ENCODE measurements at places on chromosomes 13 and 19.

- DNase-seq: peak; percentile 35
Observed at GRCh38 chr19:12952488-12953137, 4.4 kb downstream of the GADD45GIP1 start.

GRCh38 chr13:30362869-30363268, 55.5 kb upstream of the KATNAL1 start:
- DNase-seq: peak; percentile 10

GRCh38 chr19:7251494-7251893, 42.7 kb downstream of the INSR start:
- no peak for DNase-seq

DNA sequence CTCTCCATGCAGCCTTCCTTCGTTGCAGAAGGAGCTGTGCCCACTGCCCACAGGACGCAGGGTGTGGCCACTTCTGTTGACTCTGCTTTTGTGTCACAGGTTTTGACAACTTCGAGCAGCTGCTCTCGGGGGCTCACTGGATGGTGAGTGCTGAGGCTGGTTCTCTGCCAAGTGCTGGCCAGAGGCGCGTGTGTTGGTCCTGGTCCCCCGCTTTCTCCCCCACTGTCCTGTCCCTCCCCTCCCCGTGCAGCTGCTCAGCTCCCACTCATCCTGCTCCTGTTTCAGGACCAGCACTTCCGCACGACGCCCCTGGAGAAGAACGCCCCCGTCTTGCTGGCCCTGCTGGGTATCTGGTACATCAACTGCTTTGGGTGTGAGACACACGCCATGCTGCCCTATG, 10.6 kb upstream of the PDCD2L start:
- DNase-seq: no peak

- no peak for DNase-seq
Observed at GRCh38 chr13:61383111-61383510, 32.5 kb downstream of the PCDH20 start.

DNA sequence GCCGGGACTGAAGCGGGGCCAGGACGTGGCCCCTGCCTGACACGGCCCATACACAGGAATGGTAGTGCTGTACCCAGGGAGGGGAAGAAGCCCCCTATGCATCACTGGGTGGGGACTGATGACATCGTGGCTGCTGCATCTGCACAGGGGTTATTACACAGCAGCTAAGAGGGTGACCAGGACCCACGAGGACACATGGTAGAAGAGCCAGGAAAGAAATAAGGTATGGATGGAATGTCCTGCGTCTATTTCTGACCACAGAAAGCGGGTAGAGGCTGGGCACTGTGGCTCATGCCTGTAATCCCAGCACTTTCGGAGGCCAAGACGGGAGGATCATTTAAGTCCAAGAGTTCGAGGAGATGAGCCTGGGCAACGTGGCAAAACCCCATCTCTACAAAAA, 24.1 kb downstream of the DCAF15 start:
- no peak for DNase-seq

GRCh38 chr13:25738342-25739196, 313.2 kb downstream of the SHISA2 start:
- no peak for DNase-seq

GRCh38 chr19:19053508-19054314, 10.1 kb upstream of the SLC25A42 start:
- DNase-seq: peak; percentile 65

DNA sequence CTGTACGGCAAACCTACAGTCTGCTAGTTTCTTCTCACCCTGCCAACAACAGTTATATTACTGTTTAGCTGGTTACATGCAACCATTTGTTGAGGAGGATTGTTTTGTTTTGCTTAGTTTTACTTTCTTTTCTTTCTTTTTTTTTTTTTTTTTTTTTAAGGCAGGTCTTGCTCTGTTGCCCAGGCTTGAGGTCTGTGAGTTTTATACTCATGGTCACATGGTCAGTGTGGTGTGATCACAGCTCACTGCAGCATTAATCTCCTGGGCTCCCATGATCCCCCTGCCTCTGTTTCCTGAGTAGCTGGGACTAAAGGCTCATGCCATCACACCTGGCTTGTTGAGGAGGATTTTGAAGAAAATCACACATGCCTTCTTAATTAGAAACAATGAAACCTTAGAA, 505.6 kb downstream of the GPC5 start:
- no peak for DNase-seq

DNA sequence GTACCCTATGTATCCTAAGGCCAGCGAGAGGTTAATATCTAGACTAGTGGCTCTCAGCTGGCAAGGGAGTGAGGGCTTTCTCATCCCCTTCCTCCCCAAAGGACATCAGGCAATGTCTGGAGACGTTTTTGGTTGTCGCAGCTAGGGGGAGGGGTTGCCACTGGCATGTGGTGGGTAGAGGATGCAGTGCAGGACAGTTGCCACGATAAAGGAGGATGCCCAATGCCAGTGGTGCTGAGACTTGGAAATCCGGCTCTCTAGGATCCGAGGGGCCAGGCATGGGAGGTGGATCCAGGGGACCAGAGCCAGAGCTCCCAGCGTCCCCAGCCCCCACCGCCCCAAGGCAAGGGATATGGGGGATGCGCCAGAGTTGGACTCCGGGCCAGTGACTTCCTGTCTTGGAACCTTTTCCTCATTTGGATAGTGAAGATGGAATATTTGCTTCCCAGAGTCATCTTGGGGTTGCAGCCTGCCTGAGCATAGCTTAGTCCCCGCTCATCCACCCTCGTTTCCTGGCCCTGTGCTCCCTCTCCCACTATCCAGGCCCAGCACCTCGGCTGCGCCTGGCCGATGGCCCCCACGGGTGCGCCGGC, 4.9 kb downstream of the SSC5D start:
- peak; percentile 45 for DNase-seq
